ENCODE measurements at places on chromosomes 7 and 10.
A peak's percentile ranks its signal among the peaks of the same experiment; 100 is the strongest.

DNA sequence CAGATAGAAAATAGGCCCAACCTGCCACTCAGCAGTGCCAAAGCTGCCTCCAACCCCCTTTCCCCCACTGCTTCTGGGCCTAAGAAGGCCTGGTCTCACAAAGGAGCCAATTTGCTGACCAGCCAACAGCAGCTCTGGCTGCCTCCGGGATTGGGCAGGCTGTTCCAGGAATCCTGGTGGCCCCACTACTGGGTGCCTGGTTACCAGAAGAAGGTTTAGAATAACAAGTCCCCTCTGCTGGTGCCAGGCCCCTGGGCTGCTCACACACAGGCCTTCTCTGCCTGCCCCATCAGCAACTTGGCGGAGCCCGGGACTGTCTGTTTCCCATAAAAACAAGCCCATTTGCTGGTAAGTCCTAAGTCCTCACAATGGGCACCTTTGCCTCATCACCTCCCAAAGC lies 1.2 kb downstream of the PHKG1 start:
- DNase-seq: no peak

DNA sequence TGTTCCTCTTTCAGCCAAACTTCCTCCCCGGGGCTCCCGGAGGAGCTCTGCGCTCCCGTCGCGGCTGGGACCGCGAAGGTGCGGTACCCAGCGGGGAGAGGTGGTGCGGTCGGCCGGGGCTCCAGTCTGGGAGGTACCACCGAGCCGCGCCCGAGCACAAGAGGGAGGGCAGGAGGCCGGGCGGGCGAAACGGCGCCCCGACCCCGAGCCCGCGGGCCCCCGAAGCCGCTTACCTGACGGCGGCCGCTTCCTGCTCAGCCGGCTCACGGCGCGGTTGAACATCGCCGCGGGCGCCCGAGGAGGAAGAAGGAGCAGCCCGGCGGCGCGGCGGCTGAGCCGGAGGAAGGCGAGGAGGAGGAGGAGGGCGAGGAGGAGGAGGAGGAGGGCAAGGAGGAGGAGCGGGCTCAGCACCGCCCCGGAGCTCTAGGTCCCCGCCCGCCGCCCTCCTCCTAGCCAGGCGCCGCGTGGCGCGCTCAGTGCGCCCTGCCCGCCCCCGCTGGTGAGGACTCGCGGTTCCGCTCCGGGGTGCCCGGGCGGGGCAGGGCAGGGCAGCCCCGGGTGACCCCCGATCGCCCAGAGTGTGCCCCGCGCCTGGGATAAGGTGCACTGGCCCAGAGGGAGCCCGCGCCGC lies at the start of gene RGS10:
TSS of gene RGS10 (minus strand) at position 363 of the 631 bp plus-strand sequence. CDS start at position 282, 81 bp downstream.
- peak; percentile 82 for DNase-seq

GRCh38 chr7:103929901-103930311 lies 59.6 kb downstream of the RELN start:
- no peak for DNase-seq

DNA sequence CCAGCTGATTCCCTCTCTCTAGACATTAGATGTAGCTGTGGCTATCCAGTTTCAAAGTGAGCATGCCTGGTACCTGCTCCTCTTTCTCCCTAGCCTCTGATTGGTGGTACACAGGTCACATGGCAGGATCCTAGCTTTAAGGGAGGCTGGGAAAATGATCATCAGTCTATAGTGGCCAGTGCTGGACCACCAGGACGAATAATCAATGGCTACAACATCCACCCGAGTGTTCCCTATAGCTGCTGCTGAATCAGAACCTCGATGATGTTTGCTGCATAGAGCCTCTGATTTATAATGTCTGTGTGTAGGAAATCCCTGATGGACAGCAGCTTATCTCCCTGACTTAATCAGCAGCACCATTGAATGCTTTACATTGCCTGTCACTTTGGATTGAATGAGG lies 28.9 kb upstream of the LMTK2 start:
- no peak for DNase-seq

GRCh38 chr10:106440767-106441166 lies 723.7 kb downstream of the SORCS1 start:
- no peak for DNase-seq

DNA sequence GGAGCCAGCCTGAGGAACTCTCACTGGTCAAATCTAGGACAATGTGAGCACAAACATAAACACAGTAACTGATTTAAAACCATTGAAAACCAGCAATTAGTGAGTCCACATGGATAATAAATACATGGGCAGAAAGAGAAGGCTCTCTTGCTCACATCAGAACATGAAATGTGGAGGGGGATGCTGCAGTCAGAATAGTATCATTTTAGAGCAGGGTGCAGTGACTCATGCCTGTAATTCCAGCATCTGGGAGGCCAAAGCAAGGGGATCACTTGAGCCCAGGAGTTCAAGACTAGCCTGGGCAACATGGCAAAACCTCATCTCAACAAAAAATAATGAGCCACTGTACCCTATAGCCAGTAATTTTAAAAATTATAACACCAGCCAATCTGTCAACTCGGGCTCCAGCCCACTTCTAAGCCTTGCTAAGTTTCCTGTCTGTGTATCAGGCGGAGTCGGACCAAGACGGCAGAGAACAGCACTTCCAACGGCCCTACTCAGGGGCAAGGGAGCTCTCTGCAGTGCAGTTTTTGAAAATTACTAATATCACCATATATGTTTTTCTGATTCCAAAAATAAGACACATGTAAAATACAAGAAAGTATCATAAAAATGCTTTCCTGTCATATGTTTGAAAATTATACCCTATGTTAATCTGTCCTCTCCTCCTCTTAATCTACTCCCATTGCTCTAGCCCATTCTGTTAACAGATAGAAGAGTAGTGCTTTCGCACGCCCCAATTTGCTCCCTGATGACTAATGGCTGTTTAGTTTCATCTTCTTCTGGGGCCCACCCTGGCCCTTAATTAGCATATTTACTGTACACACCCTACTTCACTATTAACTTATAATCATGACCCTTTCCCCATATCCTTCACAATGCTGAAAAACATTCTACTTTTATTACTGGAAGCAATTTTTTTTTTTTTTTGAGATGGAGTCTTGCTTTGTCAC lies 17.1 kb downstream of the URGCP start:
- DNase-seq: no peak

- DNase-seq: peak; percentile 67
These were observed 16.7 kb upstream of the CLIP2 start for GRCh38 chr7:74272305-74273038.

- DNase-seq: no peak
These were observed 53.5 kb upstream of the SVIL start for GRCh38 chr10:29688230-29688661.

DNA sequence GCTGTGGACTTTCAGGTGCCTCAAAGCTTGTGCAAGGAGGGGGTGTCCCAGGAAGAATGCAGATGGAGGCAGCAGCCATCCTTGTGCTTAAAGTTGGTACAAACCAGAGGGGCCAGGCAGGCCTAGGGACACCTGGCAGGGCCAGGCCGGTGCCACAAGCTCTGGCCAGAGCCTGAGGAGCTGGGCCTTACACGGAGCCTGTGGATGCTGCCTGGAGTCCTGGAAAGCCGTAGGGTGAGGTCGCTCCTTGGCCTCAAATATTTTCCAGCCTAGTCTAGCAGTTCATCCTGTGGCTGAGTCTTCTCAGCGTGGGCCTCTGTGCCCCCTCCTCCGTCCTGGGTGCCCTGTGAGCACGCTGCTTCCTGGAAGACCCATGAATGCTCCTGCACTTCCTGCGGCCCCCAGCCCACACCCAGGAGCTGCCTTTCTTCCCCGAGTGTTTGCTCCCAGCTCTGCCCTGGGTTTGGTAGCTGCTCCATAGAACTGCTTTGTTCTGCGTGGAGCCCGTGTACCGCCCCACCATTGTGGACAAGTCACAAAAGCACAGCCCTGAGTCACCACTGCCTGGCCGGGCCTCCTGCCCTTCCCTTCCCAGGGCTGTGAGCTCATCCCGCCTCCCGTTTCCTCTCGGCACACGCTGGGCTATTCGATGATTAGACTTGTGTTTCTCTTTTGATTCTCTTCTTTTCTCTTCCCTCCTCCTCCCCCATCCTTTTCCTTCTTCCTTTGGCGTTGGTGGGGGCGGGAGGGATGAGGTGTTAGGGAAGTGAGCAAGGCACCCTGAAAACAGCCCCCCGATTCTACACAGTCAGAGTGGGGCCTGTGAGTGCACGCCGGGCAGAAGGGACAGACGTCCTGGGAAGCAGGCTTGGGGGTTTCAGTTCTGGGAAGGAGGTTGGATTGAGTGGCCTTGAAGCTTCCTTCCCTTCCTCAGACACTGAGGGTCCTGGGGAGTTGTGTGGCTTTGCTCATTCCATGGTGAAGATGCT lies 73.2 kb upstream of the SHH start:
- DNase-seq: no peak

Measured in CD4-positive, alpha-beta T cell treated with Interleukin-1 beta for 1 hour (primary cell).